Naive thymus-derived CD4-positive, alpha-beta T cell (primary cell): ENCODE measurements at places on chromosomes 6 and 20.
A peak's percentile ranks its signal among the peaks of the same experiment; 100 is the strongest.

- DNase-seq = no peak
These were observed 103.9 kb upstream of the JAG1 start for GRCh38 chr20:10777710-10778109.

GRCh38 chr6:17957904-17958620, 29.4 kb downstream of the KIF13A start:
- no peak for DNase-seq

- DNase-seq = no peak
These were observed 132.9 kb upstream of the MCHR2 start for GRCh38 chr6:100126790-100127484.

- no peak for DNase-seq
These were observed 51.7 kb upstream of the HINT3 start for GRCh38 chr6:125904871-125905270.

DNA sequence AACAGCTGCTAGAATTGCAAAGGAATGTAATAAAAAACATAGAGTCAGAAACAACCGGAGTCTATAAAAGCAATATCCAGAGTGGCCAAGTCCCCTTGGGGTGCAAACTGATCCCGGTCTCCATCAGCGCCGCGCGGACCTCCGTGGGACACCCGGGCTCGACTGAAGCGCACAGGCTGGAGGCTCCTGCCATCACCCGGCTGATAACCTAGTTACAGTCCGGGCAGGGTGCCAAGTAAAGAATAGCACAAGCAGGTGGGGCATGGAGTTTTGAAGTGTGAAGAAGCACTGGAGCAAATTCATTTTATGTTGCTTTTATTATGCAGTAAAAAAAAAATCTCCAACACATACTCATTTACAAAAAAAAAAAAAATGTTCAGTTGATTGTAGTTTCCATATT, 205.1 kb upstream of the GMDS start:
- no peak for DNase-seq

DNA sequence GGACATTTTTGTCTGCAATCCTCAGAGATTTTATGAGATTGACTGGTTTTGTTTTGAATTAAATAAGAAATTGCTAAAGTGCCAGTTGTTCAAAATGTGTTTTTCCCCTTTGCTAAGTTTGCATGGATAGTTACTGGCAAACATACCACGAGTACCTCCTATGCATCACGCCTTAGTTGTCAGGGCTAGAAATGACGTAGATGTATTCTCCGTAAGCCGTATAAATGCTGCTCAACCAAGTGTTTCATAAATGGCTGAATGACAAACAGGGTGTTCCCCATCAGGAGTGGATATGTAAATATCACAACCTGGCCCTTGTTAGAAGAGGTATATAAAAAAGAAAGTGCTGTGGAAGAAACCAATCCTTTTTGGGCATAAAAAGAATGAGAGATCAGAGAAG, 341.1 kb upstream of the ZFP64 start:
- no peak for DNase-seq

DNA sequence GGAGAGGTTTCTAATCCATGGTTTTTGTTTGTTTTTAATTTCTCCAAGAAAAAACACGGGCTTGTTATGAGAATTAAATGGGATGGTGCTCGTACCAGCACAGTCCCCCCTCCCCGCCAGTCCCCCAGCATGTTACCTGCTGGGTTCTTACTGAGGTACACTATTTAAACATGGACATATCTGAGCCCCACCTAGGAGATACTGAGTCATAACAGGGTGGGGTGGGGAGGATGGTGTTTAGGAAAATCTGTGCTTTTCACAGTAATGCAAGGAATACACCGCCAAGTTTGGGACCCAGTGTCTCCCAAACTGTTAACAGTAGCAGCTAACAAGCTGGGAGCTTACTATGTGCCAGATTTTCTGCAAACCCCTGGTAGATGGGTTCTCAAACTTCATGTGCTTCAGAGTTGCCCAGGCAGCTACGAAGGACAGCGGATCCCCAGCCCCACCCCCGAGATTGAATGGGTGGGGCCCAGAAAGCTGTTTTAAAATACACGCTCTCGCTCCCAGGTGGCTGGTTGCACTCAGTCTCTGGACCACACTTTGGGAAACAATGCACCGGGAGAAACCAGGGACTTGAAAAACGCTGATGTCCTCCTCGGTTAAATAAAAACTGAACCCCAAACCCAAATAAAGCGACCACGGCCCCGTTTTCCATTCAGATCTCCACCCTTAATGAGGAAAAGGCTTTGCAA, 995 bp downstream of the ZFP64 start:
- DNase-seq = peak; percentile 17

DNA sequence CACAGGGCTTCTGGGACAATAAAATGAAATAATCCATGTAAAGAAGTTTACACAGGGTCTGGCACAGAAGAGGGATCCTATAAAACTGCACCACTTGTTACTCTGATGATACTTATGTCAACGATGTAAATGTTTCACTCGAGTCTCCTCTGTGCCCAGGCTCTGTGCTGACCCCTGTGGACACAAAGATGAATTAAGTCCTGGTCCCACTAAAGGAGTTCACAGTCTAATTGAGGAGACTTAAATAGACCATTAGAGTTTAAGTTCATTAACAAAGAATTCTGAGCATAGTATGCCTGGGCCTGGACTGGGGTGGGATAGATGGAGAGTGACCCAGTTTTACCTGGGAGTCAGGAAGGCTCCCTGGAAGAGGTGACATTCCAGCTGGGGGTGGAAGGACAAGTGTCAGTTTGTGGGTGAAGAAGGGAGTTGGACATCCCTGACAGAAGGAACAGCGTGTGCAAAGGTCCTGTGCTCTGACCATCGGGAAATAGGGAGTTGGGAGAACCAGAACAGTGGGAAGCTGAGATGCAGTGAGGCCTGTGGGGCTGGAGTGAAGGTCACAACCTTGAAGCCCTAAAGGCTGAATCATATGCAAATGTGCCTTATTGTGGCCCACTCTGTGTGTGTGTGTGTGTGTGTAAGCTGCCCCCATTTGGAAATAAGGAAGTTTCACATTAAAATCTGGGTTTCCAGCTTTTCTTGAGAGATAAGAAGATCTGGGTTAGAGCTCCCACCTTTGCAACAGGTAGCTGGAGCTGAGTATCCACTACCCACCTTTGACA, 1.1 kb downstream of the OCSTAMP start:
- DNase-seq = no peak

GRCh38 chr20:43092386-43093088, 97.2 kb downstream of the PTPRT start:
- DNase-seq = no peak

DNA sequence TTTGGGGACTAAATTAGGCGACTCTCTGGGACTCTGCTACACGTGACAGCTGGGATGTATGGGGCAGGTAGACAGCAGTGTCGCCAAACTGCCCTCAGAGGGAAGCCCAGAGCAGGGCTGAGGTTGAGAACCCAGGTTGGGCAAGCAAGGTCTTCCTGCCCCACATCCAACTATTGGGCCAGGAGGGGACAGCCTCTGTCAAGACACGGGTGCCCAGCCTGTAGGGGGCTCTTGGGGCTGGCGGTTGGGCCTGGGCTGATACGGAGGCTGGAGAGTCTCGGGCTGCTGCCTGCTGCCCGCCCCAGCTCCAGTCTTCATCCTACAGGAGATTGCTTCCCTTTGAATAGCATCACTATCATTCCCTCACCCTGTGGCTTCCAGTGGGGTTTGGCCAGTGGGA, 33.3 kb downstream of the CPNE5 start:
- no peak for DNase-seq

- DNase-seq = no peak
These were observed 313.8 kb downstream of the HDGFL1 start for GRCh38 chr6:22883061-22883717.

DNA sequence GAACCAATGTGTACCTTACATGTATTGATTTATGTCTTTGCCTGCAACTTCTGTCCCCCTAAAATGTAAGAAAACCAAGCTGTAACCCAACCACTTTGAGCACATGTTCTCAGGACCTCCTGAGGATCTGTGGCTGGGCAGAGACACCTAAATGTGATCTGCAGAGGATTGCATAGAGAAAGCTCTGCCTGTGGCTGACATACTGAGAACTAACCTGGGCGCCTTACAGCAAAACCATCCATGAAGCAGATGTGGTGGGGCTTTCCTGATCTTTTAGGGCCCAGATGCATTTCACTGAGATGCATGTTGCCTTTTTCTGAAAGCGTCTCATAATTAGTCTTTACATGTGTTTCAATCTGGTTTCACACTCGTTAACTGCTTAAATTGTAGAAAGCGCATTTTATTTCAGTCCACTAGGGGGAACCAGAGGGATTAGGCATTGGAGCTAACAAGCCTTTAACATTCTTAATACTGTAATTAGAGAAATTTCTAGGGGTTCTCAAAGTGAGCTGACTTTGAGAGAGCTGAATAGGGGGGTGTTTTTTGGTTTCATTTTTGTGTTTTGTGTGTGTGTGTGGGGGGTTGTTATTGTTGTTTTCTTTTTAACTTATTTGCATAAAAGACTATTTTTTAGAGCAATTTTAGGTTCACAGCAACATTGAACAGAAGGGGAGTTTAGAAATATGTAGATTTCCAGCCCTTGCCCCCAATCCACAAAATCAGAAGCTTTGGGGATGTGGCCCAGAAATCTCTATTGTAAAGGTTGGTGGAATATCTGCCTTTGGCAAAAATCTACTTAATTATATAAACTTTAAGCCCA, 50.9 kb upstream of the FAM184A start:
- peak; percentile 54 for DNase-seq

DNA sequence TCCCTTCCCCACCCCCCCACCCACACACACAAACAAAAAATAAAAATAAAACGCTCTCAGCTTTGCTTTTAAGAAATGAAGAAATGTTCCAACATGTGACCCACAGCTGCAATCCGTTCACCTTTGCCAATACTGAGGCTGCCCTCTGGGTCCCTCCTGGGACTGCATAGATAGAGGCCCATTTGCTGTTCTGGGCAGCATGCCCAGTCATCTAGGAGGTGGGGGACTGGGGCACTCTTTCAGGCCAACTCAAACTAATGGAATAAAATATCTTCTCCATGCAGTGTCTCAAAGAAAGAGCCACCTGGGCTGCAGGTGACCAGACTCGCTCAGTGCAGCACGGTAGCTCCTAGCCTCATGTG, 79.9 kb downstream of the SLC22A3 start:
- no peak for DNase-seq

DNA sequence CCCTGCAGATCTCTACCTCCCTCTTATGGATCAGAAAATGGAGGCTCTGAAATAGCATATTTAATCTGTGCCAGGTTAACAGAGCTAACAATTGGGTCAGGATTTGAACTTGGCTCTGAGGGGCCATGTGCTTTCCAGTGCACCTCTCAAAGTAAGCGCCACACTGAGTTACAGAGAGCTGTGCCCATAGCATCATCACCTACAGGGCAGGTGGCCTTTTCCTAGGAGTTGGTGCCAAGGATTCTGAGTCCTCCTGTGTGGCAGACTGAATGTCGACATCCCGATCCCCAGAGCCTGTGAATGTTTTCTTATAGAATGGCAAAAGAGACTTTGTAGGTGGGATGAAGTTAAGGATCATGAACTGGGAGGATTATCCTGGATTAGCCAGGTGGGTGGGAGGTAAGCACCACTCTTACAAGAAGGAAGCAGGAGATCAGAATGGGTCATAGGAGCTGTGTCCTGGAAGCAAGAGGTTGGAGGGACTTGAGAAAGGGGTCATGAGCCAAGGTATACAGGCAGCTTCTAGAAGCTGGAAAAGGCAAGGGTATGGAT, 68.0 kb upstream of the TBC1D7 start:
- DNase-seq = no peak

GRCh38 chr20:56716806-56717205, 87.7 kb downstream of the TFAP2C start:
- DNase-seq = no peak

DNA sequence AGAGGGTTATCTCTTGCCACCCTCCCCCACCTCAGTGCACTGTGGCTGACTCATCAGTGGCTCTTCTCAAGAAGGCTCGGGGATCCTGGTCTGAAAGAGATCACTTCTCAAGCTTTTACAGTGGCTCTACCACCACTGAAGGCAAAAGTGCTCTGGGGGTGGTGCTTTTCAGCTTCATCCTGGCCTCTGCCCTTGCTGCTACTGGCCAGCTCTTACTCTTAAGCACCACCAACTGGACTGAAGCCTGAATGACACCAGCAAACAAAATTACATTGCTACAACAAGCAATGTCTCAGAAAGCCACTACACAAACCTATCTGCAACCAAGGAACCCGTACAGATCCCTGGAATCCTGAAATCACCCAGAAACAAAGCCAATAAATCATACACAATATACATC, 402.1 kb downstream of the EPHA7 start:
- DNase-seq = no peak

- no peak for DNase-seq
These were observed 443.8 kb upstream of the GJE1 start for GRCh38 chr6:141688916-141689315.

- DNase-seq = no peak
These were observed 134.8 kb upstream of the OGFRL1 start for GRCh38 chr6:71153755-71154325.

GRCh38 chr20:40336533-40336932, 352.5 kb downstream of the MAFB start:
- no peak for DNase-seq

GRCh38 chr20:8454137-8454712, 322.2 kb downstream of the PLCB1 start:
- DNase-seq = no peak

DNA sequence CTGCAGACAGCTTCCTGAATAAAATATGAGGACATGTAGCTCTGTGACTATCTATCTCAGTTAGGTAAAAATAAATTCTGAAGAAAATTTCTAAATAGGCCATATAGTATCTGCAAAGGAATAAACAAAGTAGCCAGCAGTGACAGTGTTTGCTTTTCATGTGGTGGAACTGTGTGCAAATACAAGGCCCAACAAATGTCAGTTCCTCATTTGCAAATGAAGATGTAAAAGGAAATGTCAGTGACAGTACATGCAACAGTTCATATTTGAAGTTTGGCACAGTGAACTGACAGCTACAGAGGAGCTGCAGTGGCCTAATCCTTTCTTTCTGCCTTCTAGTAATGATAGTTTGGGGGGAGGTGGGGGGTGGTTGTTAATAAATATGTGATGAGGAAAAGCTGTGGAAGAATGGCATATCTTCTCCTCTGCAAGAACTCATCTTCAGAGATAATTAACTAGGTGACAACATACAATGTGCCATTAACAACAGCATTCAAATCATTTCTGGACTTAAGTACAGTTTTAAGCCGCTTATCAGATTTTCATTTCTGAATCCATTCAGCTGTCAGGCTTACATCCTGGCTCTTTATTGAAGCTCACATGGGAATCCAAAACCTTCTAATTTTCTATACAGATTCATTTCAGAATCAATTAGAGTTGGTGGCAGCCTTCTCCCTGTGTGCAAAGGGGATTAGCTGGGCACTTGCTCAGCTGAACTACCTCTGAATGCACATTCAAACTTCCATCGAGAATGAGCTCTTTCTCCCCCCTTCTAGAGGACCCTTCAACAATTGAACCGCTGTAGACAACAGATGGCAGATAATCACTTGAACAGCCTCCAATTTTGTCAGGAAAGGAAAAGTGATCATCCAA, 1059.0 kb upstream of the EPHA7 start:
- no peak for DNase-seq
